ENCODE measurements at places on chromosomes 1 and 21.

DNA sequence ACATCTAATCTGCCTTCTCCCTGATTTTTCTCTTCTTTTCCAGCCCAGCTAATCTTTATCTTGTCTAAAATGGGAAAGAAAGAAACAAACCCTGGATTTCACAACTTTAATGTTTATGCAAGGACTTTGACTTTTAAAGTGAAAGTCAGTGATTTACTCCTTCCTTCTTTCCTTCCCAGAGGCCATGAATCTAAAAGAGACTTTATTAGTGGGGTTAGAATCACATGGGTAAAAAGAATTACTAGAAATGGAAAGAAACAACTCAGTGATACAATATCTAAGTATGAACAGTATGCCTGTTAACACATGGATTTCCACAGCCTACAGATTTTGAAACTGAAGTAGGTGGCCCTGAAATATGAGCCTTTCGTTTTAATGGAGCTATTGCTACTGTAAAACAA lies 59.8 kb upstream of the KCNK2 start:
- DNase-seq = peak; percentile 74

- no peak for DNase-seq
Measured at GRCh38 chr21:14617871-14618270, 71.8 kb upstream of the SAMSN1 start.

DNA sequence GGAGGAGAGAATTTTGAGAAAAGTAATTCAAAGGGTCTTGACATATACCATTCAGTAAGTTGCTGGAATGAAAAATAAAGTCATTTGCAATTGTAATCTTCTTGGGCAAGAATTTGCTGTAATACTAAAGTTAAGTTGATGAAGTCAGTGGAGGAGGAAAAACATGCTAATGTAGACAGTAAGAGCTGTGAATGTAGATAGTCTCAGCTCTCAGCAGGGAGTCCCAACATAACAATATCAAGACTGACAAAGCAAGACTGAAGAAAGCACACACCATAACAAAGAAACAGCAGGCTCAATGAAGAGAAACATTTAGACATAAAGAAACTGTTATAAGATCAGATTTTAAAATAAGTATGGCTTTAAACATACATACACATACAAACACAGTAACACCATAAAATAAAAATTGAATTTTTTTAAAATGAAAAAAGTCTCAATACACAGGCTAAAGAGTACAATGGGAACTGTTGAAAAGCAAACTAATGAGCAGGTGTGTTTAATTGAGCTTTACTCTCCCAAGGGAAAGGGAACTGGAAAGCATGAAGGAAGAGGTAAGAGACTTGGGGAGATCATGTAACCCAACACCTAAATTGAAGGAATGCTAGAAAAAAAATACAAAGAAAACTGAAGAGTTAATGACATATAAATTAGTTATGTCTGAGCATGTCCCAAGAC lies 336.3 kb upstream of the NCAM2 start:
- no peak for DNase-seq

DNA sequence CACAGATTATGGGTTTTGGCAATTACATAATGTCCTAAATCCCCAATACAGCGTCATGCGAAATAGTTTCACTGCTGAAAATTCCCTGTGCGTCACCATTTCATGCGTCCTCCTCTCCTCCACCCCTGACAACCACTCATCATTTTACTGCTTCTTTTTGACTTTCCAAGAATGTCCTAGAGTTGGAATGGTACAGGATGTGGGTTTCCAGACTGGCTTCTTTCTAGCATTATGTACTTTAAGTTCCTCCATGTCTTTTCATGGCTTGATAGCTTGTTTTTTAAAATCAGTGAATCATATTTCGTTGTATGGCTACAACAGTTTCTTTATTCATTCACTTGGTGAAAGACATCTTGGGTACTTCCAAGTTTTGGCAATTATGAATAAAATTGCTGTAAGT lies 7.4 kb downstream of the NBPF3 start:
- DNase-seq = no peak

- DNase-seq = no peak
Measured at GRCh38 chr1:159008744-159009188, 941 bp upstream of the IFI16 start.

GRCh38 chr1:25184001-25184762 lies 48.1 kb downstream of the SYF2 start:
- no peak for DNase-seq

GRCh38 chr1:8002329-8002910 lies 23.7 kb downstream of the ERRFI1 start:
- no peak for DNase-seq

- no peak for DNase-seq
Measured at GRCh38 chr1:202197653-202198365, 4.2 kb downstream of the LGR6 start.

DNA sequence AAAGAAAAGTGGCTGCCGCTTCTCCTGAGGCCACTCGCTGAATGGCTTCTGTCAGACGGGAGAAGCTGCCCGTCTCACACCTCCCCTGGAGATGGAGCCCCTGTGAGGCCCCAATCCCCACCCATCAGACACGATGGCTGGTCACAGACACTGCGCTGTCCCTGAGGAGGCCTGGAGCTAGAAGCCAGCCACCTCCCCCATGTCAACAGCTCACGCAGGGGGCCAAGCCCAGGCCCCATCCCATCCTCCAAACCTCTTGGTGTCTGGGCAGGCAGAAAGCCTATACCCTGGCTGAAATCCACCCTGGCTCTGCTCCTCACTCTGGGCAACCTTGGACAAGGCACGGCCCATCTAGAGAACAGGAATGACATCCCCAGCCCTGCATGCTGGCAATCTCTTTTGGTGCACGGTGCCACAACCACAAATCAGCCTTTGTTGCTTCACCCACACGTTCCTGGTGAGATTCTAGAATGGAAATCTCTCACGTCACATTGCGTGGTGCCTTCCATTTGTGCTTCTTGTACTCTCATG lies 273.9 kb upstream of the VAMP3 start:
- no peak for DNase-seq

GRCh38 chr1:228972576-228972975 lies 237.3 kb downstream of the RHOU start:
- no peak for DNase-seq

GRCh38 chr1:17624611-17625233 lies 85.2 kb downstream of the ARHGEF10L start:
- peak; percentile 68 for DNase-seq

DNA sequence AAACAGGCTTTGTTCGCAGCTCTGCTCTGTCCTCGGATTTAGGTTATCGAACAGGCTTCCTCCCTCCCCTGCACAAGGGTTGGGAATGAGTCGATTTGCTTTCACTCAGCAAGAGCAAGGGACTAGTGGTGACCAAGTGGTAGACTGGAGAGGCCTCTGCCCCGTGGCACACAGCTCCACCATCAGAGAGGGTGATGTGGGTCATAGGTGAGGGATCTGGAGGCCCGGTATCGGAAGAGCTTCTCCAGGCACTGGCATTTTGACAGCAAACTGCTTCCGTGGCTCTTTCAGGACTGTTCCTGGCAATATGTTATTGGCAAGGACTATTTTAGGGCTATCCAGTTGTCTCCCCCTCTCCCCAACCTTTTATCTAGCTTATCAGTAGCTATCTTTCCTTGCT lies 3.1 kb upstream of the ELF3 start:
- no peak for DNase-seq

DNA sequence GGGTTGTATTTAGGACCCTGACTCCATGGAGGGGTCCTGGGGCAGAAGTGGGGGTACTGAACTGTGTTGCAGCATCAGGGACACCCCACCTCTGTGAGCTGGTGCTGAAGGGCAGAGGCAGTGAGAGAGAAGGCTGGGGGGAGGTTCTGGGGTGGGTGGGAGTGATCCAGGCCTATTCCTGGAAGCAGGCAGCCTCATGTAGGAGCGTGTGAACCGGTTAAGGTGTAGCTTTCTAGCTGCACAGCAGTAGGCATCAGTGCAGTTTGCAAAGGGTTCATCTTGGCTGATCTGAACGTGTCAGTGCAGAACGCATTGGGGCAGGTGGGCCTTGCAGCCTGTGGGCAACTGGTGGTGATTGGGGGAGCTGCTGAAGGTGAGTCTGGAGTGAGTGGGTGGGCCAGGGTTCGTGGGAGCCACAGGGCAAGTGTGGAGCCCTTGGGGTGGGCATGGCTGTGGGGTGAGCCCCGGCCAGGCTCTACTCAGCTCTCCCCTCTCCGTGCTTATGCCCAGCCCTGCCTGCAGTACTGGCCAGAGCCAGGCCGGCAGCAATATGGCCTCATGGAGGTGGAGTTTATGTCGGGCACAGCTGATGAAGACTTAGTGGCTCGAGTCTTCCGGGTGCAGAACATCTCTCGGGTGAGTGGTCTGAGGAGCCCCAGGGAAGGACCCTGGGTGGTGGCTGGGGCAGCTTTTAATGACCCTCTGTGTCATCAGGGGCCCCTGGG lies 86.7 kb downstream of the PTPRU start:
- DNase-seq = no peak

DNA sequence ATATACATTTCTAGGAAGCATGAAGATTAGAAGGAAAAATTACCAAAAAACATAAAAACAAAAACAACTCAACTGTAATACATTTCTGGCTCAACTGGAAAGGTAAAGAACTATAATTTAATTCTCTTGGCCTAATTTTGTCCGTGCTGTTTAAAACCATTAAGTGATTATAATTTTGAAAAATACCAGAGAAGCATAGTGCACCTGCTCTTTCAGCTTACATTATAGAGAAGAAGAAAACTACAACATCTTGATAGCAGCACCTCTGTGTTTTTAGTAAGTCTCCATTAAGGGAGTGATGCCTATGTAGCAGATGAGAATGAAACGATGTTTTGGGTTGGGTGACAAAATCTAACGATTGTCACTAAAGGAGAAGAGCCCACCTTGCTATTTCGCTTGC lies 19.3 kb upstream of the MAN1A2 start:
- no peak for DNase-seq

DNA sequence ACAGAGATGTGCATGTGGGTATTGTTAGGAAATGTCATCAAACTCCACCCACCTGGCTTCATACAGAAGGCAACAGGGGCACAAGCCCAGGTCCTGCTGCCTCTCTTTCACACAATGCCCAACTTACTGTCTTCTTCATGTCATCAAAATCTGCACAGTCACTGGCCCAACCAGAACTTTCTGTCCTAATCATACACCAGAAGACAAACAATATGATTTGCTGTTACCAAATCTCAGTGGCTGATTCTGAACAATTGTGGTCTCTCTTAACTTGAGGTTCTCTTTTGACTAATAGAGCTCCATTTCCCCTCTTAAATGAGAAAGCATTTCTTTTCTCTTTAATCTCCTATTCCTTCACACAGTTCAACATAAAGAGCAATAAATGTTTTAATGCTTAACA lies 7.7 kb downstream of the HSD3B2 start:
- DNase-seq = no peak

GRCh38 chr1:176878750-176879536 lies 285.6 kb downstream of the ASTN1 start:
- no peak for DNase-seq

- no peak for DNase-seq
Measured at GRCh38 chr1:107829036-107829770, 135.8 kb downstream of the VAV3 start.

- DNase-seq = no peak
Measured at GRCh38 chr1:66025188-66025587, 232.5 kb downstream of the PDE4B start.

GRCh38 chr1:204649721-204650521 lies 35.6 kb downstream of the LRRN2 start:
- DNase-seq = no peak

- DNase-seq = peak; percentile 5
Measured at GRCh38 chr1:51518586-51519047, 449 bp downstream of the EPS15 start.

- DNase-seq = peak; percentile 15
Measured at GRCh38 chr21:31158789-31159581, 120.7 kb upstream of the KRTAP19-8 start.

GRCh38 chr1:230761443-230762167 lies 14.4 kb downstream of the CAPN9 start:
- DNase-seq = no peak

- no peak for DNase-seq
Measured at GRCh38 chr1:17355898-17356297, 16.1 kb upstream of the PADI6 start.

- DNase-seq = no peak
Measured at GRCh38 chr21:42190486-42190863, 28.5 kb upstream of the ABCG1 start.

DNA sequence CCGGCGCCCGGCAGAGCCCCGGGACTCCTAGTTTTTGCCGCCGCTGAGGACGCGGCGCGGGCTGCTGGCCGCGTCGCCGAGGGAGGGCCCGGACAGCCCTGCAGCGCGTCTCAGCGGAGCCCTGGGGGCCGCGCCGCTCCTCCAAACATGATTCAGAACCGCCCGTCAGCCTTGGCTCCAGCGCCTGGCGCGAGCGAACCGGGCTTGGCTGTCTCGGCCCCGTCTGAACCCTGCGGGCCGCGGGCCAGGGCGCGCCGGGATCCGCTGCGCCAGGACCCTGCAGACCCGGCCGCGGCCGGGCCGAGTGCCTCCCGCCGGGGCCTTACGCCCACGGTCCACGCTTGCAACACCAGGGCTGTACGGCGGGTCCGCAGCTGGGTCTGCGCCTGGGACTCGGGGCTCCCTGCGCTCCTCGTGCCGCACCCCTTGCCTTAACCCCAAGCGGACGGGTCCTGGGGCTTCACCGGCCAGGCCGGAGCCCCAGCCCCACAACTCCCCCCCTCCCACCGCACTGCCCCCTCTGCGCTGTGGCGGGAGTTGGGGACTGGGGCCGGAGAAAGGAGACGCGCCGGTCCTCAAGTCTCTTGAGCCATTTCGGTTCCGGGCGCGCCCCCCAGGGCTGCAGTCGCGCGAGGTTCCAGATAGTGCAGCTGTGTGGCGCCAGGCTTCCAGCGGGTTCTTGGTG lies 48.4 kb upstream of the CD34 start:
- DNase-seq = peak; percentile 74

DNA sequence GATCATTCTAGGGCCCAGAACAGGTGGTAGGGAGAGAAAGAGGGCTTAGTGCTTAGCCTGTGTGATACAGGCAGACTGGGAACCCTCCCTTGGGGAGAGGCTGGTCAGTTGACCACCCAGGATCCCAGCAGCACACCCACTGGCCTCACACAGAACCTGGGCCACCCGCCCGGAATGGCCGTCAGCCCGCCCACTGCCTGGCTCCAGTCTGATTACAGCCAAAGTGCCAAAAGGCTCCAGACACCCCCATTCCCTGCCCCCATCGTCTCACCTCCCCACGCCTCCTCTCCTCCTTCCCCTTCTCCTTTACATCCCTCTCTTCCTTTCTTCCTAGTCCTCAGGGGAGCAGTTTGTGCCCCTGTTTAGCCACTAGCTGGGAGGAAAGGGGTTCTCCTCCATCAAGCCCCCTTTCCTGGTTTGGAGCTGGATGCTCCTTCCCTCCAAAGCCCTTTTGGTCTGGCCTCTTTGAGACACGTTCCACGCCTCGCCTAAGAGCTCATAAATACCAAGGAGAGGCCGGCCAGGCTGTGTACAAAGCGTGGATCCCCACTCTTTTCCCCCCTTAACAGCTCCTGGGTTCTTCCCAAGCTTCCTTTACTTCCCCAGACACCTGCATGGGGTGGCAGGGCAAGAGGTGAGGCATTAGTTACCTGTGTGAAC lies 4.6 kb upstream of the WNT2B start:
- DNase-seq = no peak

GRCh38 chr1:110750562-110750961 lies 75.8 kb upstream of the KCNA3 start:
- DNase-seq = no peak

GRCh38 chr1:18931730-18932129 lies 24.7 kb downstream of the IFFO2 start:
- DNase-seq = no peak

- DNase-seq = no peak
Measured at GRCh38 chr1:230109895-230110667, 43.0 kb downstream of the GALNT2 start.

GRCh38 chr1:93448983-93449804 lies 1.3 kb downstream of the FNBP1L start:
- peak; percentile 55 for DNase-seq

All from fibroblast of the aortic adventitia (primary cell).